Endothelial cell of umbilical vein (primary cell): ENCODE measurements at places on chromosomes 4 and X.

GRCh38 chr4:34139346-34139745 lies 2105.0 kb downstream of the ARAP2 start:
- H3K36me3 ChIP-seq, result no peaks in the 10 kb centered on the region
- DNase-seq, result no peak
- H3K27me3 ChIP-seq, result no peaks in the 10 kb centered on the region
- no peak overlapping the region for H3K4me3 ChIP-seq

GRCh38 chr4:93320356-93320755 lies 508.2 kb upstream of the ATOH1 start:
- no peaks in the 10 kb centered on the region for H3K36me3 ChIP-seq
- H3K4me3 ChIP-seq, result no peak overlapping the region
- DNase-seq, result no peak
- peaks cover 2% of the 10 kb centered on the region for H3K27me3 ChIP-seq
- peaks cover 21% of the 10 kb centered on the region for H3K4me1 ChIP-seq

- no peaks in the 10 kb centered on the region for H3K27me3 ChIP-seq
- no peak overlapping the region for H3K4me3 ChIP-seq
- no peaks in the 10 kb centered on the region for H3K4me1 ChIP-seq
These were observed 21.7 kb upstream of the GEMIN8 start for GRCh38 chrX:14051416-14051815.

DNA sequence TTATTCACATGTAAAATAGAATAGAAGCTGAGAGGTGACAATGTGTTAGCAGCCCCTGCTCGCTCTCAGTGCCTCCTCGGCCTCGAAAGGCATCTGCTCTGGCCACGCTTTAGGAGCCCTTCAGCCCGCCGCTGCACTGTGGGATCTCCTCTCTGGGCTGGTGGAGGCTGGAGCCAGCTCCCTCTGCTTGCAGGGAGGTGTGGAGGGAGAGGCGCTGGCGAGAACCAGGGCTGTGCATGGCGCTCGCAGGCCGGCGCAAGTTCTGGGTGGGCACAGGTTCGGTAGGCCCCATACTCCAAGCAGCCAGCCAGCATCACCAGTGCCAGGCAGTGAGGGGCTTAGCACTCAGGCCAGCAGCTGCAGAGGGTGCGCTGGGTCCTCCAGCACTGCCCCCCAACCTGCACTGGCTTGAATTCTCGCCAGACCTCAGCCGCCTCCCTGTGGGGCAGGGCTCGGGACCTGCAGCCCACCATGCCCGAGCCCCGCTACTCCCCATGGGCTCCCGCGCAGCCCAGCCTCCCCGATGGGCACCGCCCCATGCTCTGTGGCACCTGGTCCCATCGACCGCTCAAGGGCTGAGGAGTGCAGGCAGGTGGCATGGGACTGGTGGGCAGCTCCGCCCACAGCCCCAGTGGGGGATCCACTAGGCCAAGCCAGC lies 1346.7 kb upstream of the IGFBP7 start:
- no peak overlapping the region for H3K27ac ChIP-seq
- H3K4me3 ChIP-seq, result no peak overlapping the region
- no peak for DNase-seq

- no peak overlapping the region for H3K4me3 ChIP-seq
- no peak overlapping the region for H3K27ac ChIP-seq
- no peaks in the 10 kb centered on the region for H3K4me1 ChIP-seq
These were observed 229.2 kb downstream of the GBA3 start for GRCh38 chr4:22921936-22922335.

- H3K27me3 ChIP-seq, result no peaks in the 10 kb centered on the region
- no peak overlapping the region for H3K27ac ChIP-seq
- DNase-seq, result no peak
- no peak overlapping the region for H3K4me3 ChIP-seq
These were observed 48.3 kb downstream of the ABLIM2 start for GRCh38 chr4:8110071-8110986.

GRCh38 chr4:69849969-69850368 lies 10.0 kb downstream of the SULT1E1 start:
- peaks cover 11% of the 10 kb centered on the region for H3K4me1 ChIP-seq
- no peaks in the 10 kb centered on the region for H3K36me3 ChIP-seq
- DNase-seq, result no peak
- no peak overlapping the region for H3K4me3 ChIP-seq
- no peaks in the 10 kb centered on the region for H3K27me3 ChIP-seq
